Activated T-helper 2 cell treated with anti-CD3 and anti-CD28 coated beads, Interferon-gamma antibody, Interleukin-2, Interleukin-4, amounts not matched to agents 10 μg/mL and 5 μg/mL and 100 μg/mL, durations not matched to agents 14 hours and 24 hours and 36 hours (primary cell): ENCODE measurements at places on chromosomes 7 and 10.

DNA sequence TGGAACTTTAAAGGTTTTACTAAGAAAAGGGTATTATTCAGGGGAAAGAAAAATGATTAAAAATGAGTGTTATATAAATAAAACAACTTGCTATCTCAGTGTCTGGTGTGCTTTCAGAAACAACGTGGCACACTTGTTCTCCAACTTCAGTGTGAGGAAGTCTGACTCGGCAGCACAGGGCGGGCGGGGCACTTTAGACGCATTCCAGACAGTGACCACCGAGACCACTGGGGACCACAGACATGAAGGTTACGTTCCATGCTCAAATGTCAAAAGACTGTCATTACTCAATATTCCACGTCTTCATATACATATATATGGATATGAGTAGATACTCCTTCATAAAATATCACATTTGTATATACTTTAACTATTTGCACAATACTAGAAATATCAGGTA lies 87.0 kb downstream of the LARP4B start:
- no peak for DNase-seq

DNA sequence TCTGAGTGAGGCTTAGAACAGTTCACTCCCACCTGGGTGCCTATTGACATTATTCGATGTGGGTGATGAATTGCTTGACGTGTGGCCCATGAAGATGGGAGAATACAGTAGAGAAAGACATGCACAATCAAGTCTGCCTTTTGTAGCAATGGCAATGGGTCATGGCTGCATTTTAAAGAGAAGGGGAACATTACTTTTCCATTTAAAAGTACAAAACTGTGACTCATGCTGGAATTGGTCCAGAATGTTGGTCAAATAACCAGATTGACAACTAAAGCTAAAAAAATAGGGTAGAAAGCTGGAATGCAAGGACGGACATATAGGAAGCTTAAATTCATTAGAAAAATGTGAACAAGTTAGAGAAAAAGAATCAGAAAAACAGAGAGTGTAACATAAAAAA lies 104.1 kb upstream of the SLC25A13 start:
- no peak for DNase-seq

DNA sequence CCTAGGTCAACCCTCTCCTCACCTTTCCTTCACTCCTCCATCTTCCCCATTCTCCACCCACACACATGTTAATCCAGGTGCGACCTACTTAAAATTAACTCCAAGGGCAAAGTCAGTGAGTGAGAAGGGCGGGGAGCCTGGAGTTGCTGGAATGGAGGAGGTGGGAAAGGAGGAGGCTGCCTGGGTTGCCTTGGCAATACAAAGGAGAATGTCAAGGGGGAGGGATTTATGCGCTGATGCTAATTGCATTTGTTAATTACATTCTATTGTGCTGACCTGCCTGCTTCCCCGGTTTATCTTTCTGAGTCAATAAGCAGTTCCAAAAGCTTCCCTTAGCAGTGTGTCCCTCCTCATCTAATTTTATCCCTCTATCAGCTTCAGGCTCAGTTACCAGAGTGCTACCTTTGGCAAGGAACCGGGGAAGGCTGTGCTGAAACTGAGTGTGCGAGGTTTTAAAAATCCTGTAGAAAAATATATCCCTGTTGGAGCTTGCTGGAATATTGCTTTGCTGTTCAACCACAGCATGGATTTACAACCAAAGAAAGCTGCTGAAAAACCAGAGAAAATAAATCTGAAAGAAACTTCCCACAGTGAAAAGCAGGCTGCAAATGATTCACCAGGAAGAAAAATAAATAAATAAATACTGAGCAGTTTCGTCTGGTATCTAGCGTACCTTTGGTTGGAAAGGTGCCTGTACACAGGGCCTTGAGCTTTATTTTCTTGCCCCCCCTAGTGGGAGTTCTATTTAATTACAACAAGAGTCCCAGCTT lies 113.2 kb upstream of the DGKB start:
- DNase-seq, result no peak

DNA sequence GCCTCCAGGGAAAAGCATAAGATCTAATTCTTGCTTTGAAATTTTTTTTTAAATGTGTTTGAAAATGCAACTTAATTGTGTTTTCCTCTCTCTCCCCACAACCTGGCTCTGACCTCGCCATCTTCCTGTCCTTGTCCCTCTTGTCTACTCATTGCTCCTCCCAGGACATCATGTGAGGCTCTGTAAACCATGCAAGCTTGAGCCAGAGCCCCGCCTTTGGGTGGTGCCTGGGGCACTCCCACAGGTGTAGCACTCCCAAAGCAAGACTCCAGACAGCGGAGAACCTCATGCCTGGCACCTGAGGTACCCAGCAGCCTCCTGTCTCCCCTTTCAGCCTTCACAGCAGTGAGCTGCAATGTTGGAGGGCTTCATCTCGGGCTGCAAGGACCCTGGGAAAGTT lies 9.8 kb upstream of the CDHR1 start:
- no peak for DNase-seq

DNA sequence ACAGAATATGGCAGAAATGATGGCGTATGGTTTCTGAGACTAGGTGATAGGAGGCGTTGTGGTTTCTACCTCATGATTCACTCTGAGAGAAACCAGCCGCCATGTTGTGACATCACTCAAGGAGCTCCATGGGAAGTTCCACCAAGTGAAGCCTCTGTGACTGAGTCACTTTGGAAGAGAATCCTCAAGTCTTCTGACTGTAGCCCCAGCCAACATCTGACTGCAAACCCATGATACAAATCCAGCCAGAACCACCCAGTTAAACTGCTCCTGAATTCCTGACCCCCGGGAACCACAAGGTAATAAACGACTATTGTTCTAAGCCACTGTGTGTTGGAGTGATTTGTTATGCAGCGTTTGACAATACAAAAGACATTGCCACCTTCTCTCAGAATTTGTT lies 91.1 kb upstream of the CARD11 start:
- no peak for DNase-seq

- DNase-seq, result no peak
Observed at GRCh38 chr10:90394311-90394710, 463.5 kb downstream of the HTR7 start.

- DNase-seq, result no peak
Observed at GRCh38 chr10:128927497-128928161, 539.4 kb upstream of the MGMT start.
